ENCODE measurements at places on chromosomes 4 and X.

DNA sequence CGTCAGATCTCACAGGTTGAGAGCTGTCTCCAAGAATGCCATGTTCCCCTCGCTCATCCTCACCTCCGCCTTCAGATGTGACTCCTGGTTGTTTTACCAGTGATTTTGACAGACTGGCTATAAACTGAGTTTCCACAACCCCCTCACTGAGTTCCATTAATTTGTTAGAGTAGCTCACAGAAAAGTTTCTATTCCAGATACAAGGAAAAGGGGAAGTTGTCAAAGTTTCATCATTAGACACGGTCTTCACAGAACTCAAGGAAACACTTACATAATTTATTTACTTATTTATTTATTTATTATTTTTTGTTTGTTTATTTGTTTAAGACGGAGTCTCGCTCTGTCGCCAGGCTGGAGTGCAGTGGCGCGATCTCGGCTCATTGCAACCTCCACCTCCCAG lies 55.7 kb upstream of the IQSEC2 start:
- DNase-seq = no peak

- DNase-seq = no peak
Measured at GRCh38 chr4:168555437-168555836, 58.6 kb downstream of the PALLD start.

DNA sequence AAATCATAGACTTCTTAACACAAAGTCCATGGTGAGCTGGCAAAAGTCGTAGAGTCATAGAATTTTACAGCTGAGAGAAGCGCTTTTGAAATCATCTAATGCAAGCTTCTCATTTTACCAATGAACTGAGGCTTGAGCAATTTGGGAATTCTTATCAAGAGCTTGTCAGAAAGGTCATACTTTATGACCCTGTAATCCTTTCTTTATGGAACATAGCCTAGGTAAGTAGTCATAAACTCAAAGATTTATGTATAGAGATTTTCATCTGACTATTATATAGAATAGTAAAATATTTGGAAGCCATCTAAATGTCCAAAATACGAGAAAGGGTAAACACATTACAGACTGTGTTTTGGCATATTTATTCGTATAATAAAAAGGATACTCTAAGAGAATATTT lies 563.5 kb downstream of the PCDH7 start:
- DNase-seq = no peak

DNA sequence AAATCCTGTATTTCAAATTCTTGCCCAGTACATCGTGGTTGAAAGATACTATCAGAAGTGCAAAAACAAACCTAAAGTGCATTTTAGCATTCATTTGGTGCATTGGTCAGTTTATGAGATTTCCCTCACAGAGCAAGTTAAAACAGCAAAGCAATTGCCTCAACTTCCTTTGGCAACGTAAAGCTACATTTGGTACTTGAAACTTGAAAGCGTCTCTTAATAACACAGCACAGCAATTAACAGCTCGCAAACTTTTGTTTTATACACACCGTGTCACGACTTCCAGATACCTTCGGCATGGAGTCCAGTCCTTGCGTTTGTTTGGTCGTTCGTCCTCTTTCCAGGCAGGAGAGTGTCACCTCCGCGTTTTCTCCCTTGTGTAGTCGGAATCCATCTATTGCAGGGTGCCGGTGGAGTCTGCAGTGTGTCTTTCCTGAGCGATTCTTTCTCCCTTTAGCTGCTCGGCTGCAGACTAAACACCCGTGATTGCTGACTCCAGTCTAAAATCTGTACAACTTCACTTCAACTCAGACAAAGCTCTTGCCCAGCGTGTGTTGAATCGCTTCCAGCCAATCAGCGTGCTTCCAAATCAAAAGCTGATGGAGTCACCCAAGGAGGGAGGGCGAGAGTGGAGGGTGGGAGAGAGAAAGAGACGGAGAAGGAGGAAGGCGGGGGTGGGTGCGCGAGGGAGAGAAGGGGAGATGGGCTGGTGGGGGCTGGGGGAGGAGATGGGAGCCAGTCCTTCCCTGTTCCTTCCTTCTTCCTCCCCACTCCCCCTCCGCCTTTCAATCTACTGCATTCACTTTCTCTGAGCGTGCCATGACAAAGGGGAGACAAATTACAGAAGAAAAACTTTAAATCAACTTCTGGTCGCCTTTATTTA lies at the start of gene PCDH18:
Gene PCDH18, minus strand, starts transcription at position 509 of the 883 bp plus-strand sequence. Its CDS starts 406 bp downstream, at position 103.
- DNase-seq = peak; percentile 91

GRCh38 chr4:140756319-140757231 lies at the start of gene TBC1D9:
TBC1D9 (minus strand) TSS chr4:140756385; CDS start chr4:140756045, 340 bp downstream.
- peak; percentile 67 for DNase-seq

DNA sequence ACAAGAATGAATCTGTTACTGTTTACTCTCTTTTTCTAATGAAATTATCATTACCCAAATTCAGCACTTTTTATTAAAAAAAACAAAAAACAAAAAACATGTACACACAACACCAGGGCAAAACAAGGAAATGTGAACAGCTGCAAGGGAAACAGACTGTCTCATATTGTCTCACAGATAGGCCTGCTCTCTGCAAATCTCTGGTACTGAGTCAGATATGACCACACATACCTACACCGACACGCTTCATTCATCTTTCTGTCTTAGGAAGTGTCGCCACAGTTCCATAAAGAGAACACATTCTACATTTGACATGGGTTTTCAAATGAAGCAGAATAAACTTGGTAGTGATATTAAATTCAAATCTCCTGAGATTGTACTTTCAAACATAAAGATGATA lies 92.2 kb upstream of the GPR34 start:
- DNase-seq = no peak

GRCh38 chrX:130114141-130114588 lies 3.9 kb upstream of the ELF4 start:
- no peak for DNase-seq

- DNase-seq = peak; percentile 78
Measured at GRCh38 chr4:84503495-84504437, 4.7 kb upstream of the NKX6-1 start.

DNA sequence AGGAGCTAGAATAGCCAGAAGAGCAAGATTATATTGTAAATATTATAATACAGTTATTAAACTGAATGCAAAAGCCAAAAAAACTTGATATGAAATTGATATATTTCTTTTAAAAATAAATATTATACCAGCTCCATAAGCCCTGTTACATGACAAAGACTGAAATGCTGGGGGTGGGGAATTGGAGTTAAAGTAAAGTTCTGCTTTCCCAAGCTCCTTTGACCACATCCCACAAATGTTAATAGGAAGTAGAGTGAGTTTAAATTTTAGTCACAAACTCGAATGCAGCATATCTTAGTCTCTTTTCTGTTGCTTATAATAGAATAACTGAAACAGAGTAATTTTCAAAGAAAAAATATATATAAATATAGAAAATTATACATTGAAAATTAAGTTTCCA lies 46.9 kb upstream of the NFKB1 start:
- no peak for DNase-seq

DNA sequence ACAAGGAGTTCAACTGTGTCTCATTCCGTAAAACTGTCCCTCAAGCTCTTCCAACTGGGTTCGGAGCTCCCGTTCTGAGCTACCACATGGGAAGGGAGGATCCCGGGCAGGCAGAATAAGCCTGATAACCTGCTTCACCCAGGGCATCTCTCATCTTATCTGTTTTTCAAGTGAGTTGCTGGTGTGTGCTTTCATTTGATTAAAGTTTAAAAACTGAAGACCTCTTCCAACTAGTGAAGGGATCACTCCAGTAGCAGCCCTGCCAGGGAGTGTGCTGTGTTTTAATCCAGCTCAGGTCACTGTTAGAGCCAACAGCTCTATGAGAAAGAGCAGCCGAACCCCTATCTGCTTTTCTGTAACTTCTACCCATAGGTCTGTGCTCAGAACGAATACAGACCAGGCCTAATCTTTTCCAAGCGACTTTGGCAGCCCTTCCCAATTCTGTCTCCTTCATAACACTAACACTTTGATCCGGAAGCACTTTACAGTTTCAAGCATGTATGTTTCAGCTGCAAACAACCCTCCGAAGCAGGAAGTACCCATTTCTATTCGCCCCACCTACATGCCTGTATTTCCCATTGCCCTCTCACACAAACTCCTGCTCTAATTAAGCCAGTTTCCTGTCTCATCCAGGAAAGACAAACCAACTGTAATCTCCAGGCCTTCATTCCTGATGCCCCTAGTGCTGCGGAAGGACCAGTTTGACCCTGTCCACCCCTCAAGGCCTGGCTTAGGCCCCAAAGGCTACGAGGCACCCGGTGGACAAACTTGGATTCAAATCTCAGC lies 60.9 kb downstream of the IRF2 start:
- DNase-seq = no peak

GRCh38 chr4:172892300-172892699 lies 276.3 kb upstream of the GALNT7 start:
- no peak for DNase-seq

GRCh38 chr4:155614111-155614762 lies 52.4 kb upstream of the GUCY1A1 start:
- DNase-seq = no peak

GRCh38 chr4:144384408-144384807 lies 243.9 kb upstream of the GYPA start:
- no peak for DNase-seq

GRCh38 chr4:24722026-24722568 lies 73.3 kb upstream of the SOD3 start:
- DNase-seq = no peak

GRCh38 chr4:175339100-175339707 lies 421.0 kb downstream of the ADAM29 start:
- DNase-seq = no peak

GRCh38 chrX:48003367-48003757 lies 427 bp downstream of the ZNF182 start:
- DNase-seq = no peak

GRCh38 chr4:57109847-57110639 lies at the start of gene IGFBP7:
IGFBP7 (minus strand) TSS chr4:57110385; CDS start chr4:57110351, 34 bp downstream.
- DNase-seq = peak; percentile 90

- DNase-seq = no peak
Measured at GRCh38 chrX:124902953-124903352, 416.7 kb upstream of the TEX13C start.

DNA sequence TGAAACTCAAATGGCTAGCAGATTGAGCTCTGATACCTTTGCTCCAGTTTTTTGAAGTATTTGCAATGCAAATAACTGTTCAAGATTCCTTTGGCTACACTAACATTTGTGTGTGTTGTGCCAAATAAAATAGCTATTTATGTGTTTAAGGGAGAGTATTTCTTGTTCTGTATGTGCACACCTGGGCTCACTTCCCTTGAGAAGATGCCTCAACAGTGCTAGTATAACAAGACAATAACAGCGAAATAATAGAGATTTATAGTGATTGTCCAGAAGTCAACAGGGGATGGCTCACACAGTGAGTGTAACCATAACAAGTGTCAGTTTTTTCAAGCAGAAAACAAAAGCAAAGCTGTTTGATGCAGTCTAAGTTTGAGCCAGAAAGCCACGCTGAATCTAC lies 460.5 kb downstream of the CENPC start:
- no peak for DNase-seq
